ENCODE measurements at places on chromosomes 7 and 10.

GRCh38 chr7:105454095-105454747, 65.5 kb upstream of the SRPK2 start:
- DNase-seq, result no peak

GRCh38 chr10:68125772-68126171, 16.5 kb downstream of the MYPN start:
- no peak for DNase-seq

- DNase-seq, result peak; percentile 13
Measured at GRCh38 chr10:2979306-2979705, 88.0 kb upstream of the PFKP start.

- DNase-seq, result peak; percentile 50
Measured at GRCh38 chr7:25314731-25315267, 86.5 kb upstream of the NPVF start.

GRCh38 chr7:66359656-66360211, 154.6 kb downstream of the TPST1 start:
- DNase-seq, result no peak

- DNase-seq, result no peak
Measured at GRCh38 chr10:70769121-70769520, 16.1 kb downstream of the TBATA start.
